ENCODE measurements at places on chromosomes 11 and 22.
A peak's percentile ranks its signal among the peaks of the same experiment; 100 is the strongest.

DNA sequence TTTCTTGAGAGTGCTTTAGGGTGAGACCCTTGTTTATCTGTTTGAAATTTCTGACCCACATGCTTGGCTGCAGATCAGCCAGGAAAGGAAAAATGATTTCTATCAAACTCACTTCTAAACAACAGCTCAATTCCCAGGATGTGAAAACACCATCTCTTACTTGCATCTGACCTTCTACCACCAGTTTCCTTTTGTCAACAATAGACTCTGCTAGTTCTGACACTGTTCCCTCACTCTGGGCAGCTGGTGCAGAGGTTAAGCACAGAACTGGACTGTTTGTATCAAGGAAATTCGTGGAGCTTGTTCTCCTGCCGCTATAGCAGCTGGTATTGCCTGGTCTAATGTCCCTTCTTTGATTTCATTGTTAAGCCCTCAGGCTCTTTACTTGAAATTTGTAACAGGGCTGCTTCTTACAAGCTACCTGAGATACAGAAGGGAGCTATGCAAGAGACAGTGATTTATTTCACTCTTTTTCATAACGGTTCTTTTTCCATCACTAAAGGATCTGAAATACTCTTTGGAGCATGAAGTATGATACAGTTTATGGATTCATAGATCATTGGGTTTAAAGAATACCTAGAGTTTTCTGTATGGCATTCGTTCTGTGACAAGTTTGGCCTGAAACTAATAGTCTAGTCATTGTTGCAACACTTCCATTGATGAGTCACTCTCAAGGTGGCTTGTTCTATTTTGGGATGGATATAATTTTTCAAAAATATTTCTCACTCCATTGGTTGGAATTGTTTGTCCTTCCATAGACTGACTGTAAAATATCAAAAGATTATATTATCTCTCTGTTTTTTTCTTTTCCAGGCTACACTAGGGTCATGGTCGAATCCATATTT is 178.2 kb upstream of the ZC3H12C start:
- no peak overlapping the region for H3K27ac ChIP-seq
- no peak for DNase-seq
- H3K4me1 ChIP-seq: no peaks in the 10 kb centered on the region
- H3K4me3 ChIP-seq: no peak overlapping the region

DNA sequence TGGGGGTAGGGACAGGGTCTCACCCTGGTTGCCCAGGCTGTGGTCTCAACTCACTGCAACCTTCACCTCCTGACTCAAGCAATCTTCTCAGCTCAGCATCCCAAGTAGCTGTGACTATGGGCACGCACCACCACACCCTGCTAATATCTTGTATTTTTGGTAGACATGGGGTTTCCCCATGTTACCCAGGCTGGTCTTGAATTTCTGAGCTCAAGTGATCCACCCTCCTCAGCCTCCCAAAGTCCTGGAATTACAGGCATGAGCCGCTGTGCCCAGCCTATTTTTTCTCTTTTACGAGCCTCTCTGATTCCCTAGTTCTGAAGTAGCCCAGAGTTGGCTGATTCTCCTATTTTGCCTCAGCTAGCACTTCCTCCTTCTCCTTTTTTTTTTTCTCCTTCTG is 83.6 kb downstream of the ZNF280B start:
- DNase-seq: no peak
- H3K4me3 ChIP-seq: no peak overlapping the region
- no peaks in the 10 kb centered on the region for H3K27me3 ChIP-seq
- no peak overlapping the region for H3K27ac ChIP-seq
- H3K36me3 ChIP-seq: no peaks in the 10 kb centered on the region

DNA sequence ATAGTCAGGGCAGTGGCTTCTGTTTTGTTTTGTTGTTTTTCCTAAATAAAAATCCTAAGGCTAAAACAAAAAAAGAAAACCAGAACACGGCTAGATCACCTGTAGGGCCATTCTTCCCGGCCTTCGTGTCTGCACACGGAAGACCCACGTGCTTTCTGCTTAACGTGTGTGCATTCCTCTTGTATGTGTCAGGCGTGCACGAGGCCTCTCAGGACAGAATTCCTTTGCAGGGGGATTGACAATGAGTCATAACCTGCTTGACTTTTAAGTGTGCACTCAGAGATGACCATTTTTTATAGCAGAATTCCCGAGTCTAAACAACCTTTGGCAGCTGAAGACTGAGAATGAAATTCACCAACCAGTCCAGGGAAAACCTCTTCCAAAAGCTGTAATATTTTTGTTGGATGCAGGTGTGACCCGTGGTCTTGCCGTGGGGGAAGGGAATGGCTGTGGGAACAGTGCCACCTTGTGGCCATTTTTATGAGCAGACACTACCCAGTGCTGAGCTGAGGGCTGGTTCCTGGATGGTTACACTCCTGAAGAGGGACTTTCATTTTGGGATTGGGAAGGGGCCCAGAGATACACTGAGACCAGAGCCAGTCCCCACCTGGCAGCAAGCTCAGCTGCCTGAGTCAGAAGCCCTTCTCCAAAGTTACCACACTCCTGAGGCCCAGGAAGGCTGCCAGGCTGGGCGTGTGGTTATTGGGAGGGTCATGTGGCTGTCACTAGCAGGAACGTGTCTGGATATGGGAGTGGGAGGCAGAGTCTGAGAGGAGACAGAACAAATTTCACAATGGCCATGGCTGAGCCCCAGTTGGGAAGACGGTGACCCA is 35.7 kb upstream of the DKK3 start:
- no peaks in the 10 kb centered on the region for H3K36me3 ChIP-seq
- H3K27ac ChIP-seq: peak overlapping the region; percentile 76
- no peaks in the 10 kb centered on the region for H3K27me3 ChIP-seq
- H3K4me1 ChIP-seq: peaks cover 23% of the 10 kb centered on the region

- H3K36me3 ChIP-seq: no peaks in the 10 kb centered on the region
- no peaks in the 10 kb centered on the region for H3K27me3 ChIP-seq
These were observed 1077.9 kb downstream of the DLG2 start for GRCh38 chr11:84549217-84549616.

DNA sequence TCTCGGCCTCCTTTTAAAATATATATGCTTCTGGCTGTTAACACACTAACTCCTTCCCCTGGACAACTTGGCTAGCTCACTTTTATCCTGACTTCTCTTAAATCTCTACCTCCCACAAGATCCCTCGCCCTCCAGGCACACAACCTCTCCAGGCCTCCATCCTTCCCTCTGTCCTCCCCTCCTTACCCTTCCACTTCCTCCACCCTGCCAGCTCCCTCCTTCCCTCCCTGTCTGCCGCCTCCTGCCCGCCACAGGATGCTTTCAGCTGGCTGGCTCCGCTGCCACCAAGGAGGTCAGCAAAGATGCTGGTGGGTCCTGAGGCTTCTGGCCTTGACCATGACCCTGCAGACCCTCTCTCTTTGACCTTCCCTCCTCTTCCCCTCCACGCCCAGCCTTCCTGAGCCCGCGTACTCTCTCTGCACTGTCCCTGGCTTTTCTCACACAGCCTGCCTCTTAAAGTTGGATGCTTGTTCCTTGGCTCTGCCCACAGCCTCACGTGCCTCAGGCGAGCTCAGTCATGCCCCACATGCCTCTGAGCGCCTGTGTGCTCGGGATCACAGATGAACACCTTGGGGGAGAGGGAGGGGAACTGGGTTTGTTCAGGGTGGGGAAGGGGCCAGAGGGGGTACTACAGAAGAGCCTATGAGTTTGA is 6.7 kb downstream of the NFAM1 start:
- no peaks in the 10 kb centered on the region for H3K4me1 ChIP-seq
- H3K36me3 ChIP-seq: no peaks in the 10 kb centered on the region
- no peak for DNase-seq
- no peaks in the 10 kb centered on the region for H3K27me3 ChIP-seq

DNA sequence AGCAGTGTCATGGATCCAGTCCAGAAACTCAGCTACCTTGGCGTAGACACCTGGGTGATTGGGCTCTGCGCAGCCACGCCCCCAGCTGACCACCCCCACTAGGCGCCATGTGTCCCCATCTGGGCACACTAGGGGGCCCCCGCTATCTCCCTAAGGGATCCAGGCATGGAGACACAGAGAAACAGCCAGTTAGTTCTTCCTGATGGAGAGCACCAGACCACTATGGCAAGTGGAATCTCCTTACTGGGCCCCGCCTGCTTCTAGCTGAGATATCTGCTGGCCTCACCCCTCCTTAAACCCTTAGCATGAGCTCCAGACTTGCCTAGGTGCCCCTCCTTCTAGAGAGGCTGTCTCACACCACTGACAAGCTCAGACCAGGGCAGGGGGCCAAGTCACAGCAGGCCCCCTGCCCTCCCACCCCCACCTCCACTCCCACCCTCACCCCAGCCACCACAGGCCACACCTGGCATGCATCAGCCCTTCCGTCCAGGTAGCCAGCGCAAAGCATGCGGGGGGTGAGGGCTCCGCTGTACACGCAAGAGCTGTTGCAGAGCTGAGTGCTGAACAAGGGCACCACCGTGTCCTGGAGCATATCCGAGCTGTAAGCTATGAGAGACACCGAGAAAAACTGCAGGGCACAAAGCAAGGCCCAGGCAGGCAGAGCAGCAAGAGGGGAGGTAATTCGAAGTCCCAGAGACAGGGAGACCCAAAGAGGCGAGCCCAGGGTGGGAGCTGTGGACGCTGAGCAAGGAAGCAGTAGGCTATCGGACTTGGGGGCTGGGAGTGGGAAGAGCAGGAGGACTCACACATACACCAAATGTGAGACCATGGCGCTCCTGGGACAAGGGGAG is 16.1 kb downstream of the TMPRSS5 start:
- DNase-seq: no peak
- no peaks in the 10 kb centered on the region for H3K36me3 ChIP-seq
- H3K27me3 ChIP-seq: no peaks in the 10 kb centered on the region
- H3K4me1 ChIP-seq: no peaks in the 10 kb centered on the region
- H3K4me3 ChIP-seq: no peak overlapping the region

GRCh38 chr11:102157219-102157618 is 47.0 kb downstream of the YAP1 start:
- no peak overlapping the region for H3K27ac ChIP-seq
- H3K36me3 ChIP-seq: no peaks in the 10 kb centered on the region
- H3K4me1 ChIP-seq: peaks cover 15% of the 10 kb centered on the region
- no peaks in the 10 kb centered on the region for H3K27me3 ChIP-seq
- no peak overlapping the region for H3K4me3 ChIP-seq

GRCh38 chr11:108985236-108985944 is 320.5 kb downstream of the DDX10 start:
- no peaks in the 10 kb centered on the region for H3K4me1 ChIP-seq
- DNase-seq: no peak
- no peaks in the 10 kb centered on the region for H3K27me3 ChIP-seq
- no peaks in the 10 kb centered on the region for H3K36me3 ChIP-seq
- H3K4me3 ChIP-seq: no peak overlapping the region
- no peak overlapping the region for H3K27ac ChIP-seq

DNA sequence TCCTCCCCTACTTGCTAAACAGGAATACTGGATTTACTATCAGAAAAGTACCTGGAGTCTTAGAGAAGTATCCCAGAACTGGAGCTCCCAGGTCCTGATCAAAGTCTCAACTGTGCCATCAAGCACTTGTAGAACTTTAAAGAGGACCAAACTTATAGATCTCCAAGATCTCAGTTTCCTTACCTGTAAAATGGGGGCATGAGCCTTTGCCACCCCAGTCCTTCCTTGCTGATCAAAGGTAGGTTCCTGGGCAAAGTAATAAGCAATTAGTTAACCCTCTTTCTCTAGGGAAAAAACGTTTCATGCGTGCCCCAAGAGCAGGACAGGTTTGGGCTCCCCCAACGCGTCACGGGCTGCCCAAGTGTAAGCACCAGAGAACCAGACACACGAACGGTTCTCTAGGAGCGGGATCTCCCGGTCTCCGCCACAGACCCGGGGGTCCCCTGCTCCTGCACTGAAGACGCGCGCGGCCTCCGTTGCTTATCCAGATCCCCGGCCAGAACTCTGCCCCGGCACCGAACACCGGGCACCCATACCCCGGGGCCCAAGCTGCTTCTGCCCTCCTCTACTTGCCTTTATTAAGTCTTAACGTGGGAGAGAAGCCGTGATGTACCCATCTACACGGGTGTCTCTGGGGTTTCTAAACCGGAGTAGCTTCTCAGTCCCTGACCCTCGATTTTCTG is 505 bp downstream of the ZNF214 start:
- peaks cover 14% of the 10 kb centered on the region for H3K4me1 ChIP-seq
- peak overlapping the region; percentile 55 for H3K4me3 ChIP-seq
- peak overlapping the region; percentile 81 for H3K27ac ChIP-seq
- H3K27me3 ChIP-seq: no peaks in the 10 kb centered on the region
- H3K36me3 ChIP-seq: no peaks in the 10 kb centered on the region

DNA sequence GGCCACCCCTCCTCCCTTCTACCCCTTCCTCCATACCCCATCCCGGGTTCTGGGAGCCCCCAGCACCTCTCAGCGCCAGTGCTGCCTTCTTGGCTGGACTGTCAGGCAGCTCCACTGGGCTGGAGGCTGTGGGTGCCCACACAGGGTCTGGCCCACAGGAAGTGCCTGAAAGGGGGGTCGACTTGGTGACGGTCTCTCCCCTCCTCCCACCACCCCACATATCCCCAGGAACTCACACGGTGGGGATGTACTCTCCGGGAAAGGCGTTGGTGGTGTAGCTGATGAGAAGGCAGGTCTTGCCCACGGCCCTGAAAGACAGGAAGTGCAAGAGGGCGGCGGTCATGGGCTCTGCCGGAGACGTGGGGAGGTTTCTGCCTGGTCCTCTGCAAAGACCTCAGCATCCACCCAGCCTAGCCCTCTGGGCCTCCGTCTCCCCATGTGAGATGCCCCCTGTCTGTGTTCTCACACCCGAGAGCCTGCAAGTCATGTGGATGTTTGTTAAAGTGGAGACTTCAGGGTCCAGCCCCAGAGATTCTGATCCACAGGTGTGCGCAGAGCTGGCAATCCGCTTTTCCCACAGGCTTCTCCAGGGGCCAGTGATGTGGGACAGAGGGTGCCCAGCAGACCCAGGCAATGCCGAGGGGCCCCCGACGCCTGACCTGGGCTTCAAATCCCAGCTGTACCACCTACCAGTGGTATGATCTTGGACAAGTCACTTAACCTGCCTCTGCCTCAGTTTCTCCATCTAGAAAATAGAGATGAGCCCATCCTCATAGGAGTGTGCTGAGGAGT is 2.5 kb downstream of the RAC2 start:
- peak; percentile 71 for DNase-seq
- H3K4me1 ChIP-seq: peaks cover 12% of the 10 kb centered on the region
- H3K27me3 ChIP-seq: no peaks in the 10 kb centered on the region
- peak overlapping the region; percentile 54 for H3K27ac ChIP-seq
- H3K4me3 ChIP-seq: no peak overlapping the region
- H3K36me3 ChIP-seq: no peaks in the 10 kb centered on the region

GRCh38 chr22:43860831-43861230 is 1.5 kb downstream of the SULT4A1 start:
- peaks cover 18% of the 10 kb centered on the region for H3K27me3 ChIP-seq
- no peaks in the 10 kb centered on the region for H3K36me3 ChIP-seq
- no peak overlapping the region for H3K27ac ChIP-seq
- H3K4me3 ChIP-seq: no peak overlapping the region
- H3K4me1 ChIP-seq: no peaks in the 10 kb centered on the region
- DNase-seq: no peak

DNA sequence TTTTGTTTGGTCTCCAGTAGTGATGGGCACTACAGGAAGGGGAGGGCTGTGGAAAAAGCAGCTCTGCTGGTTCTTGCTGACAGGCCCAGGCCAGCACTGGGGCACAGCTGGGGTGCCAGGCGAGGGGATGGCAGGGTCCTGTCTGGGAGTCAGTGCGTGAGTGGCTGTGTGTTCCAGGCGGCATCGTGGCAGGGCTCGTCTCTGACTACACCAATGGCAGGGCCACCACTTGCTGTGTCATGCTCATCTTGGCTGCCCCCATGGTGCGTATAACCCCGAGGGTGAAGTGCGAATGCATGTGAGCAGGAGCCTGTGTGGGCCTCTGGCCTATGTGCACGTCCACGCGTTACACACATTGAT is 20.9 kb downstream of the SLC37A2 start:
- no peaks in the 10 kb centered on the region for H3K4me1 ChIP-seq
- H3K27me3 ChIP-seq: no peaks in the 10 kb centered on the region
- no peak for DNase-seq
- no peak overlapping the region for H3K27ac ChIP-seq
- no peak overlapping the region for H3K4me3 ChIP-seq
- no peaks in the 10 kb centered on the region for H3K36me3 ChIP-seq
